ENCODE measurements at places on chromosomes 6 and 20.

GRCh38 chr20:62827311-62828038 is 10.6 kb downstream of the COL9A3 start:
- no peak for DNase-seq

DNA sequence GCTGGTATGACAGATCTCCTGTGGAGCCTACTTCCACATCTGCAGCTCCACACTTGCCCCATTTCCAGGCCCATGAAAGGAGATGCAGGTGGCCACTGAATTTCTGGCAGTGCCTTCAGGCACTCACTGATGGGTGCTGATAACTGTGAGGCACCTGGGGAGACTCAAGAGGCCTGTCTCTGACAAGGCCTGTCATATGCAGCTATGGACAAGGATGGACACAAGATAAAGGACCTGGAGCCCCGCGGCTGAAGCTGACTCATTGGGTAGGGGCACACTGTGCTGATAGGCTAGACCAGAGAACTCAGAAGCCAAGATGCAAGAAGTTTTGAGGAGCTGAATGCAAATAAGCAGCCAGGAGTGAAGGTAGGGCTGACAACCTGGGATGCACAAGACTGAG is 81.0 kb upstream of the LRFN2 start:
- no peak for DNase-seq

GRCh38 chr6:119283979-119284545 is 65.5 kb downstream of the MAN1A1 start:
- no peak for DNase-seq

- DNase-seq = no peak
Measured at GRCh38 chr6:10720265-10720959, 2.5 kb upstream of the TMEM14C start.

DNA sequence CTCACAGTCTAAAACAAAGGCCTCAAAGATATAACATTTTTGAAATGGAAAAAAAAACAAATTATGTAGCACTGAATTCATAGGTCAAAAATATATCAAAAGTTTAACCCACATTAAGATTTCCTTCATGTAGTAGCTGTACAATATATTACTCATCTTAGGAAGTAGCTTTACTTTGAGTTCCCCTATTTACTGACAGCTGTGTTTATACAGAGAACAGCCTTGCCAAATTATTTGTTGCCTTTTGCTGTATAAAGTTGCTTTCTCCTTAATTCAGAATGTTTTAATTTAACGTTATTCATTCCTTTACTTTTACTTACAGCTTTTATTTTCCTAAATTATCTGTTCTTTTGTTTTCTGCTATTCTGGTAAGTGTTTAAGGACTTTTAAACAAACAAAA is 181.0 kb downstream of the COL12A1 start:
- no peak for DNase-seq

DNA sequence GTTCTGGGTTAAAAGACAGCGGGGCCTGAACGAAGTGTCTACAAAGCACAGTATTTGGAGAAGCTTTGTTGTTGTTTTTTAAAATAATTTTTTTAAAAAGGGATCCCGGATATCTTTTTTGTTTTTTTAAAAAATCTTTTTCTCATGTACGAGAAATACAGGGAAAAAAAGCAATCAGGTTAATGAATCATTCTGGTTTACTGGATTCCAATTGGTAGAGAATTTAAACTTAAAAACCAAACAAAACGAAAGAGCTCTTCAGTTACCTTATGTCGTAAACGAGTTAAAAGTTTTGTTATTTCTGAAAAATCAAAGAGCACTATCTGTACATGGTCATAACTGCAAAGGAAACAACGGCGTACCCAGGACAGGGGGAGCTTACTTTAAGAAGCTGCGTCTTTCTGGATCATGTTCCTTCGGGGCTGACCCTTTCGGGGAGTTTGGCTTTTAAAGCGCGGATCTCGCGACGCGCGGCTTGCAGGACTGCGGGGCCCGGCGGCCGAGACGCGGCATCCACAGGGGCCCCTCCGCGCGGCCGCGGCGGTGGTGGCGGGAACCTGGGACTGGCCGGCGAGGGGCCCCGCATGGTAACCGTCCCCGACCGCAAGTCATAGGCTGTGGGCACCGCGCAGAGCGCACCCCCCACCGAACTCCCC is 927 bp downstream of the IL20RA start:
- DNase-seq = peak; percentile 46

GRCh38 chr20:34637245-34638038 is 39.5 kb downstream of the PIGU start:
- DNase-seq = no peak

- DNase-seq = no peak
Measured at GRCh38 chr6:72216222-72217068, 330.1 kb downstream of the RIMS1 start.

DNA sequence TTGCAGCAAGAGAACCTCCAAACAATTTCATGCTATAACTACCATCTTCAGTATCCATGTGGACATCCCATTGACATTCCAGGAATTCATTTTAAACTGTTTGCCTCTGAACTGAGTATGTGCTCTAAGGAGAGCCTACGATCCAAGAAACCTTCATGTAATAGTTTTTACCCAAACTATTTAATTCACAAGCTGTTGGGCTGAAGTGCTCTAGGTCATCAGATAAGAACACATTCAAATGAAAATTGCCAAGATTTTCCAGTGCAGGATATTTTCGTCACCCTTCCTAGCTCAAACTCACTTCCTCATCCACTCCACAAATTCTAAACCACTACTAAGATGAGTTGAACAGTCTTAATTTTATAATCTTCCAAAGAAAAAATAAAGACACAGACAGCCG is 12.8 kb downstream of the RSPO3 start:
- no peak for DNase-seq

DNA sequence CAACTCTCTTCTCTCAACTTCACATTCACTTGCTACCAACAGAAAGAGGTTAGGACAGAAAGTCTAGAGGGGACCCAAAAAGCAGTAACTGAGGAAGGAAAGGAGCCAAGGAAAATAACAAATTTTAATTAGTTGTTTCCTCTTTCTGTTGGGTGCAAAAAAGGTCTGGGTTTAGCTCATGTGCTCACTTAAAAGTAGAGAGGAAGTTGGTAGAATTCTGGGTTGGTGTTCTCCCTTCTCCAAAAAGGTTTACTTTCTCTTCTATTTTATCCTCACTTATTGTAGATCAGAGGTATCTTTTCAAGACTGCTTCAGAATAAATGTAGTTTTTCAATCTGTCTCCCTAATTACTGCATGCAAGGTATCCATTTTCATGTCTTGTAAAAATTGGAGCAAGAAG is 42.8 kb downstream of the MAP3K7 start:
- DNase-seq = no peak

GRCh38 chr6:70274338-70274737 is 28.5 kb downstream of the COL9A1 start:
- DNase-seq = no peak
